ENCODE measurements at places on chromosomes 4 and X.

DNA sequence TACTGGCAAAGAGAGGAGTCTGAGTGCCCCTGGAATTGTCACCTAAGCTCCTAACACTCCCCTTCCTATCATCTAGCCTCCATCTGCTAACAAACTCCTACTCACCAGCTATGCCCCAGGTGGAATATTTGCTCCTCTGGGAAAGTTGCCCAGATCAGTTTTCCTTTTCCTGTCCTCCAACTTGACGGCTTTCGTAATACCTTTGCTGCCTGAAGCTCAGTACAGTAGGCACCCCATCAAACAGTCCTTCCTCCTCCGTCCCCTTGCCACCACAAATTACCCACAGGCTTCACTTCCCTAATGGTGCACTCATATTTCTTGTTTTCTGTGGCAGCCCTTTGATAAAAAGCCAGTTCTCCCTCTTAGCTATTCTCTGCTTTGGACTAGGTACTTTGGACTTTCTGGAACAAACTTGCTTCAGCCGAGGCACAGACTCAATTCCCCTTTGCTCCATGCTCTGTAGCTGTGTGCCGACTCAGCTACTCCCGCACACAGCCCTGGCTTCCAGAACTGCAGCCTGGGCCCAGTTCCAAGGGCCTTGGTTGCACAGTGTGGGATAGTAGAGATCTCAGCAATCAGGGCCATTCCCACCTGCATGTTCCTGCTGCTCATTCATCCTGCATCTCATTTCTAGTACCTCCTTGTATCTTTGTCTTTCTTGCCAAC lies 605.1 kb downstream of the BCOR start:
- no peak for DNase-seq

DNA sequence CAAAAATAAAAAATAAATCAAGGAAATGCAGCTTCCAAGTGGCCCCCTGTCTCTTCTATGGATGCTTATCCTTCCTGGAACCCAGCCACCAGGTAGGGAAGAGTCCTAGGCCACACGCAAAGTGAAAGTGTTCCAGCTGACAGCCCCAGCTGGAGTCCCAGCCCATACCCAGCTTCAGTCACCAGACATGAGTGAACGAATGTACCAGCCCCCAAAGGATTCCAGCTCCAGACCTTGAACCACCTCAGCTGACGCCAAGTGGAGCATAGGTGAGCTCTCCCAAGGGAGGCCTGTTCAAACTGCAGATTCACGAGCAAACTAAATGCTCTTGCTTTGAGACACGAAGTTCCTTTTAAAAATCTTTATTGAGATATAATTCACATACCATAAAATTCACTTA lies 62.0 kb downstream of the BCOR start:
- no peak for DNase-seq

DNA sequence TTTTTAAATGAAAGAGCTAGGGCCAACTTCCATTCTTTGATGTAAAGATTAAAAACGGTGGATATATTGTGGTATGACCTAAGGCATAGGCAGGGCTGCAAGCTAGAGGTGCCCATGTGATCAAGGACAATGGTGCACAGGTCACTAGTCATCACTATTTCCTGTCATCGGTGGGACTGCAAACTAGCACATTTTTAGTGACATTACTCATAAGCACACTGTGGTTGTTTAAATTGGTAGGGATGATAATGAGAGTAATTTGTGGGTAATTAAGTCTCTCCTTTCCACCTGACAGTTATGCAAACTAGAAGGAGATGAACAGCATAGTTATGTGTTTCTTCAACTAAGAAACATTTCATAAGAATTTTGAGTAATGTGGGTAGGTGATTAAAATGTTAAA lies 85.4 kb downstream of the GPRIN3 start:
- peak; percentile 12 for DNase-seq

- DNase-seq = no peak
Measured at GRCh38 chrX:41580423-41581064, 108.2 kb upstream of the GPR34 start.

DNA sequence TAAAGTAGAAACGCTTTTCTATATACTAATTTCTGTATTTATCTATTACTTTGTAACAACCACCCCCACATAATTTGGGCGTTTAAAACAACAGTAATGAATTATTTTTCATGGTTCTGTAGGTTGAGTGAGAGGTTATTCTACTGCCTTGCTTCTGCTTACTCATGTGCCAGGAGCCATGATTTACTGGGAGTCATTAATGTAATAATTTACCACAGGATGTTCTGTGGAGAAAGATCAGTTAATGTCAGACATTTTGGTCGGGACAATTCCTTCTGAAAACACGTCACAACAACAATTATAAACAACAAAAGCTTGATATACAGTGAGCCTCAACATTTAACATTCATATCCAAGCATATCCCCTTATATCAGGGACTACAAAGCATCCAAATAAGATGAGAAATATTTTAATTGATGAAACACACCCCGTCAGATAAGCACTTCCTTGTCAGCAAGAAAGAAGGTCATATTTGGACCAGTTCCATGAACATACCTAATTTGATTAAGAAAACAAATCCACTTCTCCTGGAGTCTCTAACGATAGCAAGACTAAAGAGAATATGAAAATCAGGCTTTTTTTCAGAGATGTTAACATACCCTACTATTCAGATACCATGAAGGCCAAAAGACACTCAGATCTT lies 238.5 kb downstream of the PRDM5 start:
- DNase-seq = no peak

DNA sequence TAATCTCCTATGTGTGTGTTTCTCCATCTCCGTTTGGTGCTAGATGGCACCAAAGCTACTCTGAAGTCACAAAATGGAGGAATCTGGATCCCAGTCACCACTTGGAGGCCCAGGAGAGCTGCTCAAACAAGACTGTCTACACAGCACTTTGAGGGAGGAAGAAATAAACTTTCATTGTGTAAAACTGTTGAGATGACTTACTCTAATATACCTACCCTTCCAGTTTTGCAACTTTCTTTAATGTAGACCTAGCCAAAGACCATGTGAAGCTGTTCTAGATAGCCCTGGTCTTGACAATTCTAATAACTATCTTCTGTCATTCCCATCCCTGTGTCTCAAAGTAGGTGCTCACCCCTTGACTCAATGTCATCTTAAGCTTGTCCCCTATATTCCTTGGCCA lies 52.8 kb upstream of the TAB3 start:
- DNase-seq = no peak

- no peak for DNase-seq
Measured at GRCh38 chr4:25131926-25132325, 28.3 kb downstream of the SEPSECS start.

DNA sequence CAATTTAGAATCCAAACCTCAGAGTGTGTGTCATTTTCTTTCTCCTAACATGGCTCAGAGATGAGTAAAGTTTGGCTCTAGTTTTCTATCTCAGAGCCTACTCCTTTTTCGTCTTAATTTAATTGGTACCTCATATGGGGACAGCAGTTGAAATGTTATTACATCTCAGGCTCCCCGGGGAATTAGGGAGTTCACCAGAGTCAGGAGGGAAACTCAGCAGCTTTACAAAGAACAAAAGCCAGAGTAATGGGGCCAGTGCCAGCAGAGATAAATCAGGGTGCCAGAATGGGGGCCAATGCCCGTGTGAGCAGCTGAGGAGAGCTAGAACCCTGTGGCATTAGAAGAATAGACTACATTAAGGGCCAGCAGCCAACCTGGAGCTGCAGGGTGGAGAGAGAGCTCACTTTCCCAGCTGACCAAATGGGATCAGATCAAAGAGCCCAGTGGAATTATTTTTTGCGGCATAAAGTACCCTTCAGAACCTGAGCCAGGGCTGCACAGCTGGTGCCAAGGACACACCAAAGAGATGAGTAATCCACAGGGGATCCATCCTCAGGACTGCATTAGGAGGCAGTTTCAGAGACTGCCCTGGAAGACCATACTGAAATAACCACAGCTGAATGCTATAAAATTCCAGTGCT lies 207.1 kb upstream of the DKK2 start:
- DNase-seq = no peak

- no peak for DNase-seq
Measured at GRCh38 chrX:154695911-154696675, 42.7 kb upstream of the CTAG2 start.

DNA sequence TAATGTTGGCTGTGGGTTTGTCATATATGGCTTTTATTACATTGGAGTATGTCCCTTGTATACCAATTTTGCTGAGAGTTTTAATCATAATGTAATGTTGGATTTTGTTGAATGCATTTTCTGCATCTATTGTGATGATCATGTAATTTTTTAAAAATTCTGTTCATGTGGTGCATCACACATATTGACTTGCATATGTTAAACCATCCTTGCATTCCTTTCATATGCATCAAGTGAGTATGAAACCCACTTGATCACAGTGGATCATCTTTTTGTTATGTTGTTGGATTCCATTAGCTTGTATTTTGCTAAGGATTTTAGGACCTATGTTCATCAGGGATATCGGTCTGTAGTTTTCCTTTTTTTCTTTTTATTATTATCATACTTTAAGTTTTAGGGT lies 12.1 kb downstream of the HEPH start:
- DNase-seq = no peak
